ENCODE measurements at places on chromosomes 6 and 20.

- DNase-seq, result no peak
Measured at GRCh38 chr20:6664574-6664973, 102.9 kb upstream of the BMP2 start.

DNA sequence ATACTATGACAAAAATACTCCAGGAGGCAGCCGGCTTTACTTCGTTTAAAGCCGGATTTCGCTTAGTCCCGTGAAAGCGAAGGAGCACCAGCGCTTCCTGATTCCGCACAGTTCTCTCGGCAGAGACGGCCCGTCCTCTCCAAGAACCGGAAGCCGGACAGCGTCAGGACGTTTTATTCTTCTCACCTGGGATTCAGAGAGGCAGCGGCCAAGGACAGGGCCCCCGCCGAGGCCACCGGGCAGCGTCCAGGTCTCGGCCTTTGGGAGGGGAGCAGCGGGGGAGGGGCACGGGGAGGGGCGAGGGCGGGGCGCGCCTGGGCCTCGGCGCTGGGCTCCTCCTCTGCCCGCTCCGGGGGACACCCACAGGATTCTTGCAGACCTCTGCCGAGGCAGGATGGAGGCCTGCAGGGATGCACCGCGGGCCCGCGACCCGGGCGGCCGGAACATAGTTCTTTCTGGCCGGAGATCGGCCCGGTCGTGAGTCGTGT lies 2.8 kb upstream of the DIDO1 start:
- no peak for DNase-seq

DNA sequence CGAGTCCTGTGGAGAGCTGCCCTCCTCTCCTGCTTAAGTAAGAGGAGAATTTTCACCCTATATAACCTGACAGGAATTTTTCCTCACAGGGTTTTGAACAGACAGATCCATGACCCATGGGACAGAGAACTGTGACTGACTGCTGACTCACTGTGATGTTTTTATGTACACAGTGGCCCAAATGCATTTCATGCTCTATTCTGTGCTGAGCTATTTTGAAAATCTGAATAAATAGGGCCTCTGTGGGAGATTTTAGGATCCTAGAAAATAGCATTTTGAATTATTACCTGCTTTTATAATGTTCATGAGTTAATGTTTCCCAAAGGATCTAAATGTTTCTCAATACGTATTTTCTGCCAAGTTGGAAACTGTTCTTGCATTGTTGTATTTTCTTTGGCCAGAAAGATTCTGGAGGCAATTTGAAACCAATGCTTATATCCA lies 577.4 kb downstream of the HTR1B start:
- no peak for DNase-seq

DNA sequence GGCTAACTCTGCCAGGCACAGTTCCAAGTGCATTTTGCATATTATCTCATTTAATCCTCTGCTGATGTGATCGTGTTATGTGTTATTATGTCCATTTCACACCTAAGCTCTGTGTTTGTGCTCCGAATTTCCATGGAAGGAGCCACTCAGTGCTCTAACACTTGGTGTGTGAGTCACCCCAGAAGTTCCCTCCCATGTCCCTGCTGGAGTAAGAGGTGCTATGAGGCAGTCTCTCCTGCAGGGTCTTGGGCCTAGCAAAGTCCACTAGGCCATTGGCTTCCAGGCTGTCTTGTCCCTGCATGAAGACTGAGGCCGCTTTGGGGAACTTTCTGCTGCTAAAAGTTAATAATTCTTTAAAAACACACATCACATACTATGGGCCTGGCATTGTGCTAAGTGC lies 405.9 kb upstream of the SULF2 start:
- DNase-seq, result no peak

GRCh38 chr6:141735126-141735525 lies 397.6 kb upstream of the GJE1 start:
- DNase-seq, result no peak

GRCh38 chr6:33428224-33428965 lies 8.5 kb downstream of the SYNGAP1 start:
- no peak for DNase-seq

DNA sequence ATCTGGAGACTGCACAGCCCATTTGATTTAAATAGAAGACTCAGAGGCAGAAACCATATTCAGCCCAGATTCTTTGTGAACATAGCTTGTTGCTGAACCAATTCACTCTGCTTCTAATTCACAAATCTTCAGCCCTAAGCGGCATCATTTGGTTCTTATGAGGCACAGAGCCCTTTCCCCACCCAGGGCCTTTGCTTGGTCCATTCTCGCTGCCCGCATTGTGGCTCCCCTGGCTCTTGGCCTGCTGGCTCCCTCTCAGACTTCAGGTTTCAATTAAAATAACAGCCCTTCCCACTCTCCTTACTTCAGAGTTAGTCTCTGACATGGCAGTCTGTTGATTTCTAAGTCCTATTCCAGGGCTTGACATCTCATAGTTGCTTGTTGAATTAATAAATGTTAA lies 9.4 kb upstream of the TMEM14A start:
- no peak for DNase-seq

DNA sequence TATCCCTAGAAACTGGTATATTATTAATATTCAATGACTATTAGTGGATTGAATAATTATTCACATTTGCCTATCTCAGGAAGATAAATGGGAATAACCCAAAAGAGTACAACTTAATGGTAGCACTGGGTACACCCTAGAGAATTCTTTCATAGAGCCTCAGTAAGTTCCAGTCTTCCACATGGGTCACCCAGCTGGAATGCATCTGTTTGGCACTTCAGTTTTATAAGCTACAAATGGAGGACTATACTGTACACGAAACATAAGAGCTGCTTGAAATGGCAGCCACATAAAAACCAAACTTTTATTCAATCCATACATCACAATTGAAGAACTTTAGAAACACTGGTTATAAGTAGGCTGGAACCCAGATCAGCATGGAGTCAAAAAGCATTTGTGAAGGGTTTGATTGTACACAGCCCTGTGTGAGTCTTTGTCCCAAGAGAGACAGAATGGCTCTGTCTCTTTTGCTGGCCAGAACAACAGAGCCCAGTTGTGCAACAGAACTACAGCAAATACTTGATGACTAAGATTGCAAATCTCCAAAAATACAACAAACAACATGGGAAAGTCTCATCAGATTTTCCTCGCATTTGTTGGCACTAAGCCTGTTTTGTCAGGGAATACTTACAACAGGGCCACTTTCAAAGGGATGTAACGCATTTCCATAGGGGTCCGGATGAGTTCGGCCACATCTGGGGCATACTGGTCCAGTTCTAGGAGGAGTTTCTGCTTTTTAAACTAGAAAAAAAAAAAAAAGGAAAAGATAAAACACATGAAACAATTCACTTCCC lies 39.5 kb downstream of the PIGU start:
- DNase-seq, result no peak

GRCh38 chr20:63563225-63563935 lies 9.4 kb downstream of the FNDC11 start:
- DNase-seq, result no peak

DNA sequence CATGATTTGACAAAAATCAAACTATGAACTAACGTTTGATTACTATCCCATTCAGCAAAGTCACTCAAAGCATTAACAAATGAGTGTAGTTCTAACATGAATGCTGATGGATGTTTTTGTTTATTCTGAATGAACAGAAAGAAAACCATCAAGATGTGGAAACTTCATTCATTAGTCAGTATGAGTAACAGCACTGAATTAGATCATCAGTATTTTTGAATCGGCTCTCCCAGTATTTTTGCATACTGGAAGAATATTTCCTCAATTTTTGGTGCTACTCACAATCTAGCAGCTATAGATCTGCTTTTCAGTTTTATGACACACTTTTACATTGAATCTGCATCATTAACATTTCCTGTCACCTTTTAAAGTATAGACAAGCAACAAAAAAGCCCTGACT lies 63.8 kb upstream of the CD83 start:
- DNase-seq, result no peak

- DNase-seq, result no peak
Measured at GRCh38 chr6:125193208-125193607, 39.6 kb downstream of the TPD52L1 start.

GRCh38 chr6:28269492-28269891 lies 2.5 kb downstream of the ZSCAN26 start:
- no peak for DNase-seq

DNA sequence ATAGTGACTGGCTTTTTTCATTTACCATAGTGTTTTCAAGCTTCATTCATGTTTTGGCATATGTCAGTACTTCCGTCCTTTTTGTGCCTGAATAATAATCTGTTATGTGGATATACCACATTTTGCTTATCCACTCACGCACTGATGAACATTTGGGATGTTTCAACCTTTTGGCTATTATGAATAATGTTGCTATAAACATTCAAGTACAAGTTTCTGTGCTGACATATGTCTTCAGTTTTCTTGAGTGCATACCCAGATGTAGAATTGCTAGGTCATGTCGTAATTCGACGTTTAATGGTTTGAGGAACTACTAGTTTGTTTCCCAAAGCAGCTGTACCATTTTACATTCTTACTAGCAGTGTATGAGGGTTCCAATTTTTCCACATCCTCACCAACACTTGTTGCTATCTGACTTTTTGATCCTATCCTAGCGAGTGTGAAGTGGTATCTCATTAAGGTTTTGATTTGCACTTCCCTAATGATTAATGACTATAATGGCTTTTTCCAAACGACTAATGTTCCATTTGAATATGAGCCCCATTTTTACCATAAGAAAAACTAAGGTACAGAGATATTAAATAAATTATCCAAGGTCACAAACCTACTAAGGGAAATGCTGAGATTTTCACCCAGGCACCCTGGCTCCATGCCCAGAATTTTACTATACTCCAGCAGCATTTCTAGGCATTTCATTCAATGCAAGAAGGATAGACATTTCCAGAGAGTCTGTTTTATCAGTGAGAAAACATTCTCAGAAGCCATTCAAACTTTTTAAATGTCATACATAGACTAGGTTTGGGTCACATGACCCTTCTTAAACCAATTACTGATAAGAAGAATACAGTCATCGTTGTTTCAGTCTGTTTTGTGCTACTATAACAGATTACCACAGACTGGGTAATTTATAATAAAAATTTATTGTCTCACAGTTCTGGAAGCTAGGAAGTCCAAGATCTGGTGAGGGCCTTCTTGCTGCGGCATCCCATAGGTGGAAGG lies 71.1 kb upstream of the RUNX2 start:
- DNase-seq, result no peak

GRCh38 chr6:22892452-22892851 lies 323.1 kb downstream of the HDGFL1 start:
- no peak for DNase-seq

- no peak for DNase-seq
Measured at GRCh38 chr6:60952500-60952899, 1333.5 kb downstream of the KHDRBS2 start.

DNA sequence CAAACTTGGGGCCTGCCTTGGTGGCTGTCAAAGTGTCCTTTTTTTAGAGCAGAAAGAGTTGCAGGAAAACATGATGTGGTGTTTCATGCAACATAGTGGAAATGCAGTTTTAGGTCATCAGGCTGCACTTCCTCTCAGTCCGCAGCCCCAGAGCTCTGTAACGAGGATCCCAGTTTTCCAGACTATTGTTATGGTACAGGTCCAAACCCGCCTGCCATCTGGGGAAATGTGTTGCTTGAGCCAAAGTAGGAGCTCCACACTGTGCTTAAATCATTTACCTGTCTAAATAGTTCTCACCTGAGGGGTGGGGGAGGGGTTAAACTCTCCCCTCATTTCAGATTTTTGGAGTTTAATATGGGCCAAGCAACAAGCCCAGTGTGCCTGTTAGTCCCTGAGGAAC lies 59.8 kb downstream of the GOPC start:
- no peak for DNase-seq

DNA sequence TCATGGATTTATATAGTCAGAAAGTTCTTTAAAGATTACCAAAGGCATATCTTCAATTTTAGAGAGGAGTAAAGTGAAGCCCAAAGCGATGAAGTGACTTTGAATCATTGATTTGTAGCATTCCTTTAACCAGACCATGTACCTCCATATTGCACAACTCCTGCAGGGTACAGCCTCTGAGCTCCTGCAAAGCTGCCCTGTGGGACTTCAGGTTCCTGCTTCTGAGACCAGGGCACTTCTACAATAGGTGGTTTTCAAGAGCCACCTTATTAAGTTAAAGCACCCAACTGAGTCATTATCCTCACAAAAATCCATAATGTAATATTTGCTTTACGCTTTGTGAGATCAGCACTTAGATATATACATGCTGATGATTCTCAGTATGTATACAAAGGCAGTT lies 270.7 kb upstream of the RGS17 start:
- DNase-seq, result no peak

GRCh38 chr20:41654884-41655283 lies 36.7 kb upstream of the CHD6 start:
- DNase-seq, result no peak

DNA sequence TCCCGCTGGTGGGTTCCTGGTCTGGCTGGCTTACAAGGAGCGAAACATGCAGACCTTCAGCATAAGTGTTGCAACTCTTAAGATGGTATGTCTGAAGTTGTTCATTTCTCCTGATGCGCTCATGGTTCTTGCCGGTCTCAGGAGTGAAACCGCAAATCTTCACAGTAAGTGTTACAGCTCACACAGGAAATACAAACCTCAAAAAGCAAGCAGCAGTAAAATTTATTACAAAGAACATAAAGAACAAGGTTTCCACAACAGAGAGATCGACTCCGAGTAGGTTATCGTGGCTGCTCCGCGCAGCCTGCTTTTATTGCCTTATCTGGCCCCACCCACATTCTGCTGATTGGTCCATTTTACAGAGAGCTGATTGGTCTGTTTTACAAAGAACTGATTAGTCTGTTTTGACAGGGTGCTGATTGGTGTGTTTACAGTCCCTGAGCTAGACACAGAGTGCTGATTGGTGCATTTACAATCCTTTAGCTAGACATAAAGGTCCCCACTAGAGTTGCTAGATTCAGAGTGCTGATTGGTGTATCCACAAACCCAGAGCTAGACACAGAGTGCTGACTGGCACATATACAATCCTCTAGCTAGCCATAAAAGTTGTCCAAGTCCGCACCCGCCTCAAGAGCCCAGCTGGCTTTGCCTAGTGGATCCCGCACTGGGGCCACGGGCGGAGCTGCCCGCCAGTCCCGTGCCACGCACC lies 39.2 kb downstream of the TRIM27 start:
- DNase-seq, result no peak

DNA sequence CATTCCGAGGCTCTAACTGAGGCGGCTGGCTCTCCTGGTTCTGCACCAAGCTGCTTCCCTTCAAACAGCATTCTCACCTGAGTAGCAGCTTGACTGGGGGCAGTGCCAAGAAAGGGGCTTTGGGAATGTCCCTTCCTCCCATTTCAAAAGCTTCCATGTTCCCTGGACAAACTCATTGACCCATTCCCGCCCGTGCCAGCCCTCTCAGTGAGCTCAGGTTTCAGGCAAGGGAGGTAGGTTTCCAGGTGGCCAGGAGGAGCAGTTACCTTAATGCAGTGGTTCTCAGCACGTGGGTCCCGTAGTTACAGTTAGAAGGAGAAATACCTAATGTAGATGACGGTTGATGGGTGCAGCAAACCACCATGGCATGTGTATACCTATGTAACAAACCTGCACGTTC lies 135.2 kb downstream of the ELOVL4 start:
- DNase-seq, result no peak

GRCh38 chr6:8785223-8785622 lies 349.9 kb upstream of the SLC35B3 start:
- no peak for DNase-seq

Data from cortex of kidney (tissue), 1 donor.